ENCODE measurements at places on chromosomes 7 and 10.
A peak's percentile ranks its signal among the peaks of the same experiment; 100 is the strongest.

DNA sequence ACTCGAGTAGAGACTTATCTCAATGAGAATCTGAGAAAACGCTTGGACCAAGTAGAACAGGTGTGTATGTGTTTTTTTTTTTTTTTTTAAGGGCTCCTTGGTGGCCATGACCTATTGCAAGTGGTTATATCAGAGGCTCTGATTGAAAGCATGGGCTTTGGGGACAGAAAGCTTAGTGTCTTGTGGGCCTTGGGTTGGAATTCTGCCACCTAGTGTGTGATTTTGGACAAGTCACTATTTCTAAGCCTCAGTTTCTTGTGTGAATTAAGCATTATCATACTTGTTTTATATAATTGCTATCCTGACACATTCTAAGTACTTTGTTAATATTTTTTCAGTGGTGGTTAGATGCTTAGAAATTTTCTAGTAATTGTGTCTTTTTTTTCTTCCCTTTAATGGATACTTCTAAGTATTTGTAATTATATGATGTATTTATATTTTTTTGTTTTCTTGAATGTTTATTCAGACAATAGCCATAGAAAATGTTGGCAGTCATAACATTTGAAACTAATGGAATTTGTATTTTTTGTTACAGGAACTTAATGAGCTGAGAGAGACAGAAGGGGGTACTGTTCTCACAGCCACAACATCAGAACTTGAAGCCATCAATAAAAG is 33.1 kb downstream of the SMC3 start:
- DNase-seq, result peak; percentile 71

- DNase-seq, result no peak
Observed at GRCh38 chr7:676246-676971, 50.1 kb upstream of the DNAAF5 start.

GRCh38 chr10:116170815-116171250 is 102.2 kb downstream of the GFRA1 start:
- DNase-seq, result no peak

GRCh38 chr7:50327443-50327842 is 22.9 kb downstream of the IKZF1 start:
- no peak for DNase-seq

DNA sequence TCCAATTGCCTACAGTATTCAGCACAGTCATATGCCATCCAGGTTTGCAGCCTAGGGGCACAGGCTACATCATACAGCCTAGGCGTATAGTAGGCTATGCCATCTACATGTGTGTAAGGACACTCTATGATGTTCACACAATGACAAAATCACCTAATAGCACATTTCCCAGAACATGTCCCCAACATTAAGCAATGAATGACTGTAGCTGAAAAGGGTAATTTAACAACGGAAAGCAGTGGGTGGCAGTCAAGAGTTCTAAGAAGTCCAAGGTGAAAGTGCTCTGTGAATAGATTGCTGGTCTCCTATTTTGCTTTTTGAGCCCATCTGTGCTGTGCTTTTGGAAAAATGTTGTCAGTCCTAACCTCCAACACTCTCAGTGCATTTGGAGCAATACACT is 162.6 kb downstream of the KLF6 start:
- no peak for DNase-seq

DNA sequence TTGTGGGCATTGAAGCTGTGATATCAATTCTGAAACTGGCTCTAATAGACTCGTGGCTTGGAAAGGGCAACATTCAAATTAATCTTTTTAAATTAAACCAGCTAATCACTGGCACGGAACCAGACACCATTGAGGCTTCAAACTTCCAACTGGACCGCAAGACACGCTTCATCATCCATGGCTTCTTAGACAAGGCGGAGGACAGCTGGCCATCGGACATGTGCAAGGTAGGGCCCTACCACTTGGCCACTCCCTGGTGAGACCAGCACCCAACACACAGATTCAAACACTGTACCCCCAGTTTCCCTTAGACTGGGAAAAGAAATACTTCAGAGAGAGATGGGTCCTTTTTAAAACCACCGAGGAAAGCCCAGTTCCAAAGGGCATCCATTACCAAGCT is 5.1 kb downstream of the PNLIPRP2 start:
- no peak for DNase-seq

DNA sequence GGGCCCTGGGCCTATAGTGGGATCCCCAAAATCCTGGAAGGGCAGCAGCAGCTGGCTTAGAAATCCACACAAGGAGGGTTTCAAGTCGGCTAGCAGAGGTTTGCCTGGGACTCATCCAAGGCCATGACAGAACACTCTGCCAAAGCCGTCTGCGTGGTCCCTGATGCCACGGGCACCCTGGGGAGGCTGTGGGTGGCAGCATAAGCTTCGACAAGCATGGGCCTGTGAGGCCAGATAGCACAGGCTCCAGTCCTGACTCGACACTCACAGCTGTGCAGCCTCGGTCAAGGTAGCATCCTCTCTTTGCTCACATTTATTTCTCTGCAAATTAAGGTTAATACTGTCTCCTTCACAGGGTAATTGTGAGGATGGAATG is 138.3 kb downstream of the JCAD start:
- no peak for DNase-seq

DNA sequence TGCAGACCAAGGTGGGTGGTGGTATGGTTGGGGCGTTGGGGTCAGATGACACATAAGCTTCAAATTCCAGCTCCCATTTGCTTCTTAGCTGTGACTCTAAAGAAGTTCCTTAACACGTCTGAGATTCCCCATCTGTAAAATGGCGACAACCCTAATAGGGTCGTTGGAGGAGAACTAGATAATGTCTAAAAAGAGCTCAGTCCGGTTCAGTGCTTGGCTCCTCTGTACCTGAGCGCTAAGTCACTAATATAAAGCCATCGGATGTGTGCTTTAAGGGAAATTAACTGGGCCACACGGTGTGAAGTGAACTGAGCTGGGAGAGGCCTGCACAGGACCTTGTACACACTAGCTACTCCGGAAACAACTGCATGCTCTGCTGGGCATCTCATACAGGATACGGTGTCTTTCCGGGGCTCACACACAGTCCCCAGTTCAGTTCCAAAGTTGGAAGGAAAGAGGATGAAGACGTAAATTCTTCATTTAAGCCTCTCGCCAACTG is 476 bp upstream of the ZFYVE27 start:
- DNase-seq, result no peak

- DNase-seq, result no peak
Observed at GRCh38 chr10:71239946-71240795, 27.8 kb downstream of the UNC5B start.

- DNase-seq, result no peak
Observed at GRCh38 chr7:25712500-25712899, 439.5 kb upstream of the NFE2L3 start.

- no peak for DNase-seq
Observed at GRCh38 chr7:121570365-121570764, 174.3 kb upstream of the FAM3C start.

GRCh38 chr7:37191797-37192196 is 256.9 kb downstream of the ELMO1 start:
- DNase-seq, result no peak

DNA sequence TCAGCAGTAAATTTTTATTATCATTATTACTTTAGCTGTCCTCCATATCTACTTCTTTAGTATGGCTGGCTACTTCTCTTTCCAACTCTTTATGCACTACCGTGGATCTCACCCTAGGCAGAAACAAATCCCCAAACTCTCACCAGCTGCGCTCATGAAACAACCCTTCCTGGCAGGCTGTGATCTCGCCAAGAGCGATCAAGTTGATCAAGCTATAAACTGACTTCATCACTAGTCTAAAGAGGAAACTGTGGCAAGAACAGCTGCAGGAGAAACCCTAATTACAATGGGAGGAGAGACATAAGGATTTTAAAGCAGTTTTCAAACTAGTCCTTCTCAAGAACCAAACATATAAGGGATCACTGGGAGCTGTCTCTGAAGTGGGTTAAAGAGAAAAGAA is 160.5 kb upstream of the PRSS58 start:
- no peak for DNase-seq

DNA sequence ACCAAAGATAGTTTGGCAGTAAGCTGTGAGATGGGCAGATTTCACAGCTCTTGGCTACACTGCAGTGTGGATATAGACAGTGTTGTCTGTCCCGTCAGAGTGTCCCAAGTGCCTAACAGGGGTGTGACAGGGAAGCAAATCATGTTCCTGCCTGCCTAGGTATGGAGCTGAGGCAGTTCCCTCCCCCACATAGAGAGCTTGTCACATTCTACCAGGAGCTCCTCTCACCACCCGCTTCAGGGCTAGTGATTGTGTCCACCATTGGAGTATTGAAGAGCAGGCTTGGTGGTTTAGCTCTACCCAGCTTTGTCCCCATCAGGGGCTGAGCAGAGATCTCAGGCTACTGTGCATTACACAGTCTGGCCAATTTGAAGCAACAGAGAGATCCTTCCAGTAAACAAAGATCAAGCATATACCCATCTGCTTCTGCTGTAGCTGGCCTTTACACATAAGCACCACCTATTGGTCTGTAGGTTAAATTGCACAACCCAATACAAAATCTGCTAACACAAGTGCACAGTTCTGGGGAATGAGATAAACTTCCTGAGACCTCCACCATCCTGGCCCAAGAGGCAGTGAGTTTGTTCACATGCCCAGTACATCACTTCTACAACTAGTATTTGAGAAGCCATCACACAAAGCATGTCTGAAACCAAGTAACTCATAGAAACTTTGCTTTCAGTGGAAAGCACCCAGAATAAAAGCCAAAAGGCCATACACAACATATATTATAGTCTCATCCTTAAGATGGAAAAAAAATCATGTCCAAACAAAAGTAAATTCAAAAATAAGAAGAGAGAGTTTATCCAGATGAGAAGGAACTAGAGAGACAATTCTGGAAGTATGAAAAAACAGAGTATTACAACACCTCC is 67.3 kb downstream of the GLCCI1 start:
- DNase-seq, result peak; percentile 62

- no peak for DNase-seq
Observed at GRCh38 chr10:131848296-131848695, 52.5 kb upstream of the PPP2R2D start.

- no peak for DNase-seq
Observed at GRCh38 chr10:9175200-9175599, 1120.7 kb downstream of the GATA3 start.

- peak; percentile 26 for DNase-seq
Observed at GRCh38 chr10:43078986-43079273, 2.1 kb downstream of the RET start.

- DNase-seq, result peak; percentile 46
Observed at GRCh38 chr10:6162589-6163356, 40.0 kb upstream of the PFKFB3 start.

GRCh38 chr10:57785068-57785467 is 482.6 kb downstream of the IPMK start:
- DNase-seq, result no peak

DNA sequence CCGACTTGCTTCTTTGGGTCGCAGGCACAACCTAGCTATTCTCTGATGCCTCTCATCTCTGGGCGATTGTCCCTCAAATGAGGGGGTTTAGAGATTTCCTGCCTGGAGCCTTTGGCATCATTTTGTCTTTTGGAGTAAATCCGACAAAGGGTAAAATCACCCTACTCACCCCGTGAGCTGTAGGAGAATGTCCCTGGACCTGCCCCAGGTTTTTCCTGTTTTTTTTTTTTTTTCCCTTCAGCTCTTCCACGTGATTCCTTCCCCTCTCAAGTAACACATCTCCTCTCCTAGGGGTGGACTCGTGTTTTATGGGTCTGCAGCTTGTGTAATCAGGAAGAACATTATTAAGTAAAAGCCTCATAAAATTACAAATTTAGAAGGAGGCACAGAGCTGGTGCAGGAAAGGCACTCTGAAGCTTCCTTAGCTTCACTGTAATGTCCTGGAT is 128.4 kb upstream of the ZNF746 start:
- no peak for DNase-seq

DNA sequence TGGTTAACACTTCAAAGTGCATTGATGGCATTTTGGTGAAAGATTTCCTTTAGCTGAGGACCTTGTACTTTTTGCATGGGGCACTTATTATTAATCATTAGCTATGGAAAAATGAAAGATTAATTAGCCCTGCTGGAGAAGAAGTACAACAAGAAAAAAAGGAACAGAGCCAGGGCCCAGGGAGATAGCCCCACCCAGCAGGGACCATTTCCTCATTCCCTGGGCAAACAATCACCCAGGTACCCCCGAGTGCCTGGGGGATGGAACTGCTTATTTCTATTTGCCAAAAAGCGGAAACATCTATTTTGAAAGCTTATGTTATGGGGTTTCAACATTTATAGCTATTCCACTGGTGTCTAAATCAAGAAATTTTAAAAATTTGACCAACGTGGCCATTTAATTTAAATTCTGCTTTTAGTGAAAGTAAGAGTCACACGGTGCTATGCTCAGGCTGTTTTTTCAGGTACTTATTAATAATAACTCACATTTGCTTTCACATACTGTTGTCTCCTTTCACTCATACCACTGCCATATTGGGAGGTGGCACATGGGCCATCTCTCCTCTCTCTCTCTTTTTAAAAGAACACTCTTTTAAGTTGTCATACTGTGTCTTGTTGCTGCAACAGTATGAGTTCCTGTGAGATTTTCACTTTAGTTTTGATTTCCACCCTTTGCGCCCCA is 143.6 kb upstream of the KIF5B start:
- DNase-seq, result no peak

DNA sequence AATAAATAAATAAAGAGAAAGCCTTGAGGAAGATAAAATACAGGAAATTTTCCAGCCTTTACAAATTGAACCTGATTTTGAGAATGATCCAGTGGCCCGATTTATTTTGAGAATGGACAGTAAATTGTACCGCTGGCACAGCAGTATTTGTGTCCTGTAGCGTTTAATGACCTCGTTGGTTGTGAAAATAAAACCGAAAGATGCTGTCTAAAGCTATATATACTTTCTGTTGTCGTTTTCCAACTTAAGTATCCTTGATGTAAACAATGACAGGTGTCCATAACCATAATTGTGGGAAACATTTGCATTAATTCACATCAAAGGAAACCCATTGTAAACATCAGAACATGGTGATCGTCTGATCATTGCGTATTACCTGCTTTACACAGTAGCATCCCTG is 38.8 kb downstream of the TBXAS1 start:
- DNase-seq, result no peak

DNA sequence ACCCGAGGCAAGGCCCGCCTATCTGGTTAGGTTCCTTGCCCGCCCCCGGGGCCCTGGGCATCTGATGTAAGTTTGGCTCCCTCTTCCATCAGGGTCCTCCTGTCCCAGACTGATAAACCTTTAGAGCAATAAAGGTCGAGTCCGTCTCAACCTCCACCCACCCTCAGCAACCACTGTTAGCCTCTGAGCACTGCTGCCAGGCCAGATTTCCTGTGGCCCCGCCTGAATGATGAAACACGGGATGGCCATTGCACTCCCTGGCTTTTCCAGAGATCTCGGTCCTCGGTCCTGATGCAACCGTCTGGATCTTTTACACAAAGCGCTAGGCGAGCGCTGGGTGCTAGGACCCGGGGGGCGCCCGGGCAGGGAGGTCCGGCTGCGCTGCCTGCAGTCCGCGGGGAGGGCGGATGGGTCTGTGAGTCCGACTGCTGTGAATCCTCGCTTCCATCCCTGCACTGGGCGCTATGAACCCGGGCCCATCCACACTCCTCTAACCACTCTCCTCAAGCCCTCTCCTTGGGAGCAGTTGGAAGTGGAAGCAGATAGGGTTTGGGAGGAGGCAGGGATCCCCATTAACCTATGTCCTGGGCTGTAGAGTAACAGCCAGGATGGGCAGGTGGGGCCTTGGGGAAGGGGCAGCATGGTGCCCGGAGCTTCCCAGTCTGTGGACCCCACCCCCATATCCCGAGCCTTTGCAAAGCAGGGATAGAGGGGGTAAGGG is 875 bp upstream of the DDIT4 start:
- peak; percentile 98 for DNase-seq

All from erythroblast (primary cell).